ENCODE measurements at places on chromosomes 13 and 19. TPM values are rescaled to one million over a fixed set of nuclear protein-coding genes. Genes with fewer than 3 reads are reported as not detected.

DNA sequence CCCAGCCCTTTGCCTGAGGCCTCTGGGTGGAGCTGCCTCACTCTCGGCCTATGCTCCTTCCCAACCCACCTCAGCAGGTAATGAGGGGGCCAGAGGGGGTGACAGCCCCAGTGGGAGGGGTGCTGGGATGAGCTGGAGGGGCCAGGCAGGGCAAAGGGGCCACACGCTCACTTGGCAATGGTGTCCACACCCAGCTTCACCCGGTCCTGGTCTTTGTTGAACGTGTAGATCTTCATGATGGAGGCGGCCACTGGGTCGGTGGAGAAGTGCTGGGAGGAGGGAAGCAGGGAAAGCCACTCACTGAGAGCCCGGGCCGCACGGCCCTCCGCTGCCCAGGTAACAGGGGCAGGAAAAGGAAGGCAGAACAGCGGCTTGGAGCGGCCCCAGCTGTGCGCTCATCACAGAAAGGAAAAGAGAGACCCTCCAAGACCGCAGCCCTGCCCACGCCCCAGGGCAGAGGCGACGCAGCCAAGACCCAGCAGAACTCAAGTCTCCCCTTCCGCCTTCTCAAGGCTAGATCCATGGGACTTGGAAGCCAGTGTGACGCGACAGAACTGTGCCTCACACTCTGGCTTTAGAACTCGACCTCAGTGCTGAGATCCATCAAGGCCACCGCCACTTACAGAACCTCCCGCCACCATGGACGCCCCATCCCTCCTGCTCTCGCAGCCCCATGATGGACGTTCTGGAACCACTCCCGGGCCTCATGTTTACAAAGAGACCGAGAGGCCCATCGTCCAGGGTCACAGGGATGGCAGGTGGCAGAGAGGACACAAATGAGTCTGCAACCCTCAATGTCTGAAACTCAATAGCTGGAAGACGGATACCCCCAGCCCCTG, 9.2 kb downstream of the UBXN6 start:
- no peak overlapping the region for H3K4me3 ChIP-seq
- peaks cover 27% of the 10 kb centered on the region for H3K36me3 ChIP-seq
- no peaks in the 10 kb centered on the region for H3K27me3 ChIP-seq
- no peak for DNase-seq
- no peak overlapping the region for H3K27ac ChIP-seq
- no peaks in the 10 kb centered on the region for H3K4me1 ChIP-seq

GRCh38 chr19:17331045-17331558, 3.6 kb downstream of the ANO8 start:
- no peak overlapping the region for H3K27ac ChIP-seq
- H3K4me3 ChIP-seq: no peak overlapping the region
- H3K4me1 ChIP-seq: no peaks in the 10 kb centered on the region

Gene ATP5F1D
- 91.8 TPM for total RNA-seq

DNA sequence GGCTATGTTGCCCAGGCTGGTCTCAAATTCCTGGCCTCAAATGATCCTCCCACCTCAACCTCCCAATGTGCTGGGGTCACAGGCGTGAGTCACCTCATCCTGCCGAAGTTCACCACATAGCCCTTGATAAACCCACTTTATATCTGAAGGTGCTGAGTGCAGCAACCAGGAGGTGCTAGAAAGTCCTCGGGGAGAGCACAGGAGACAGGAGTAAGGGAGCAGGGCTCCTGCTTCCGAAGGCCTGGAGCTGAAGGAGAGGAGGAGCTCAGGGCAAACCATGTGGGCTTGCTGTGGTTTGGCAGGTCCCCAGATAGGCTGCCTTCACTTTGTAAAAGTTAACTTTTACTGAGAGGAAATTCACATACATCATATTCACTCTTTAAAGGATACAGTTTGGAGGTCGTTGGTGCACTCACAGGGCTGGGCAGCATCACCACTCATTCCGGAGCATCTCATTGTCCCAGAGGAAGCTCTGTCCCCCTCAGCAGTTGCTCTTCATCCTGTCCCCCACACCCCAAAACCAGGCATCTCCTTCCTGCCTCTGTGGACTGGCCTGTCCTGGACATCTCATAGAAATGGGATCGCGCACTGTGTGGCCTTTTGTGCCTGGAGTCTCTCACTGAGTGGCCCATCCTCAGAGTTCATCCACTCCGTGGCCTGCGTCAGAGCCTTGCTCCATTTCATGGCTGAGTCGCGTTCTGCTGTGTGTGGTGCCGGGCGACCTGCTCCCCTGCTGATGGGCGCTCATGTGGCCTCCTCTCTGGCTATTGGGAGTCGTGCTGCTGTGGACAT, 49.5 kb downstream of the KDM4B start:
- no peaks in the 10 kb centered on the region for H3K4me1 ChIP-seq
- H3K27me3 ChIP-seq: no peaks in the 10 kb centered on the region
- no peak for DNase-seq
- no peak overlapping the region for H3K27ac ChIP-seq
- H3K4me3 ChIP-seq: no peak overlapping the region
- H3K36me3 ChIP-seq: no peaks in the 10 kb centered on the region

- H3K27ac ChIP-seq: no peak overlapping the region
- DNase-seq: no peak
- peaks cover 13% of the 10 kb centered on the region for H3K27me3 ChIP-seq
- no peak overlapping the region for H3K4me3 ChIP-seq
- peaks cover 6% of the 10 kb centered on the region for H3K36me3 ChIP-seq
These were observed 19.0 kb upstream of the ADGRE1 start for GRCh38 chr19:6868351-6868750.

DNA sequence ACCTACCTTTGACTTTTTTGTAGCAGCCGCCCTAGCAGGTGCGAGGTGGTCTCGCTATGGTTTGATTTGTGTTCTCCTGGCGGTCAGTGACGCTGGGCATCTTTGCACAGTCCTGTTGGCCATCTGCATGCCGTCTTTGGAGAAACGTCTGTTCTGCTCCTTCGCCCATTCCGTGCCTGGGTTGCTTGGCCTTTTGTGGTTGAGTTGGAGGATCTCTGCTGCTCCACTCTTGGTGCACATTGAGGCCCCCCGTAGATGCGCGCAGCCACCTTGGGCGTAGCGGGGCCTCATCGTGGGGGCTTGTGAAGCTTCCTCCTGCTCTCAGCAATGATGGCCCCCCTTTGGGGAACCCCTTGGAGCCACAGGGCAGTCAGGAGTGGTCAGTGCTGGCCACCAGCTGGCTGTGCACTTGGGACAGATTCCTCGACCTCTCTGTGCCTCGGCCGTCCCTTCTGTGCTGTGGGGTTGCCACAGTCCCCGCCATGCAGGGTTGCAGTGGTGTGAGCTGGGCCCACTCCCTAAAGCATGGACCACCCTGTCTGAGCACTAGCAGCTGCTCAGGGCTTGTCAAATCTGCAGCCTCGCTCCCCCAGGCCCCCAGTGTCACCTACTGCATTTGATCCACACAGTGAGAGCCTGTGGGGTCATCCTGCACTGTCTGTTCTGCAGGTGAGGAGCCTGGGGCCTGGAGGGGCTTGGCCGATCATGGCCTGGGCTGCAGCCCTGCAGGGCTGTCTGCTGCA, 170.8 kb downstream of the KDM4B start:
- H3K4me3 ChIP-seq: no peak overlapping the region
- no peak for DNase-seq
- H3K27ac ChIP-seq: no peak overlapping the region

- no peaks in the 10 kb centered on the region for H3K4me1 ChIP-seq
- H3K27me3 ChIP-seq: no peaks in the 10 kb centered on the region
- DNase-seq: no peak
- no peak overlapping the region for H3K27ac ChIP-seq
- no peak overlapping the region for H3K4me3 ChIP-seq
These were observed 587.4 kb downstream of the LMO7 start for GRCh38 chr13:76223565-76223964.

Gene ZNF534
- not detected for total RNA-seq

Gene ADM5
- 18.5 TPM for total RNA-seq

DNA sequence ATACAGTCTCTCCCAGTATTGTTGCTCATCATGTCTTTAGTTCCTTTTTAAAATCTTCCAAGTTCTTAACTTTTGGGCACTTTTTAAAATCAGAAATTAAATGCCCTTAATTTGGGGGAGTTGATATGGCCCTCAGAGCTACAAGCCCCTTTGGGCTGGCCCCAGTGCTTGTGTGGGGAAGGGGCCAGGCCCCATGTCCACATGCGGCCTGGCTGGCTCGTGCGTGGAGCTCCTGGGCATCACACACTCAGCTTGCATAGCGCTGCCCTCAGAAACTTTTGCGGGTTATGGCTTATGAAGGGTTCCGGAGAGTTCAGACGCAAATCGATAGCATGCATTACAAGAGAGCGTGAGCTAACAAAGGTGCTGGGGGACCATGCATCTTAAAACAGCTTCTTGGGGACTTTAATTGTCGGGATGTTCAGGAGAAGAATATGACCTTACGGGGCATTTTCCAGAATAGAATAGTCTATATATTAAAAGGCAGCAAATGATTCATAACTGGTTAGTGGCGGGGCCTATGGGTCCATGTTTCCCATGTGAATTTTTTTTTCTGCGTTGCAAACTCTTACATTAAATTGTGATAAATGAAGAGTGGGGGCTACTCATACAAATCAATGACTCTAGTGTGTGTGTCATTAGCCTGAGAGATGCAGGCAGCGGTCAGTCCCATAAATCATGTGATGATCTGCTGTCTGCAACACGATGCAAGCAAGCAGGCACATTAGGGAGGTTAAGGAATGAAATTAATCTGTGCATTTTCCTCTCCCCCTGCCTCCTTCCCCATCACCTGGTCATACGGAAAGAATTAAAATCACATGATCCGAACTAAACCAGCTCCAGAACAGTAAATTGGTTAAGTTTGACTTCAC, 185.8 kb upstream of the TSHZ3 start:
- H3K27me3 ChIP-seq: no peaks in the 10 kb centered on the region
- H3K36me3 ChIP-seq: peaks cover 4% of the 10 kb centered on the region
- H3K27ac ChIP-seq: no peak overlapping the region
- H3K4me3 ChIP-seq: no peak overlapping the region
- no peaks in the 10 kb centered on the region for H3K4me1 ChIP-seq
